Osteoblast (primary cell): ENCODE measurements at places on chromosomes 1 and 21. TPM values are rescaled to one million over a fixed set of nuclear protein-coding genes. Genes with fewer than 3 reads are reported as not detected.

ST6GALNAC3 gene
- under 0.01 TPM in 1 of 2 replicates, not detected in the other for total RNA-seq

POLR3C gene
- total RNA-seq = 54.3 and 63.1 TPM in 2 replicates

LEFTY1 gene
- under 0.01 TPM in 1 of 2 replicates, not detected in the other for total RNA-seq

PPIE gene
- 25.3 and 26.4 TPM in 2 replicates for total RNA-seq

FCMR gene
- total RNA-seq = 0.29 TPM in 1 of 2 replicates, not detected in the other

APOBEC4 gene
- under 0.01 TPM in 1 of 2 replicates, not detected in the other for total RNA-seq

MIXL1 gene
- 0.29 TPM in 1 of 2 replicates, not detected in the other for total RNA-seq

NR1I3 gene
- total RNA-seq = not detected in 2 replicates

GON4L gene
- total RNA-seq = 39.4 and 44.2 TPM in 2 replicates

SLC66A1 gene
- total RNA-seq = 30.9 and 32.6 TPM in 2 replicates

- DNase-seq = no peak
Observed at GRCh38 chr21:39363607-39364555, 15.0 kb upstream of the HMGN1 start.

DNA sequence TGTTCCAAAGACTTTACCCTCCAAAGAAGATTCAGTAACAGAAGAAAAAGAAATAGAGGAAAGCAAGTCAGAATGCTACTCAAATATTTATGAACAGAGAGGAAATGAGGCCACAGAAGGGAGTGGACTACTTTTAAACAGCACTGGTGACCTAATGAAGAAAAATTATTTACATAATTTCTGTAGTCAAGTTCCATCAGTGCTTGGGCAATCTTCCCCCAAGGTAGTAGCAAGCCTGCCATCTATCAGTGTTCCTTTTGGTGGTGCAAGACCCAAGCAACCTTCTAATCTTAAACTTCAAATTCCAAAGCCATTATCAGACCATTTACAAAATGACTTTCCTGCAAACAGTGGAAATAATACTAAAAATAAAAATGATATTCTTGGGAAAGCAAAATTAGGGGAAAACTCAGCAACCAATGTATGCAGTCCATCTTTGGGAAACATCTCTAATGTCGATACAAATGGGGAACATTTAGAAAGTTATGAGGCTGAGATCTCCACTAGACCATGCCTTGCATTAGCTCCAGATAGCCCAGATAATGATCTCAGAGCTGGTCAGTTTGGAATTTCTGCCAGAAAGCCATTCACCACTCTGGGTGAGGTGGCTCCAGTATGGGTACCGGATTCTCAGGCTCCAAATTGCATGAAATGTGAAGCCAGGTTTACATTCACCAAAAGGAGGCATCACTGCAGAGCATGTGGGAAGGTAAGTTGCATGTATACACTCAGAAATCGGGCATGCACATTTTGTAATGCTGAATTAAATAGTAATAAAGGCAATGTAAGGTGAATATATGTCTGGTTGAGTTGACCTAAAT, 97.2 kb downstream of the ZFYVE9 start:
- DNase-seq = no peak

DNA sequence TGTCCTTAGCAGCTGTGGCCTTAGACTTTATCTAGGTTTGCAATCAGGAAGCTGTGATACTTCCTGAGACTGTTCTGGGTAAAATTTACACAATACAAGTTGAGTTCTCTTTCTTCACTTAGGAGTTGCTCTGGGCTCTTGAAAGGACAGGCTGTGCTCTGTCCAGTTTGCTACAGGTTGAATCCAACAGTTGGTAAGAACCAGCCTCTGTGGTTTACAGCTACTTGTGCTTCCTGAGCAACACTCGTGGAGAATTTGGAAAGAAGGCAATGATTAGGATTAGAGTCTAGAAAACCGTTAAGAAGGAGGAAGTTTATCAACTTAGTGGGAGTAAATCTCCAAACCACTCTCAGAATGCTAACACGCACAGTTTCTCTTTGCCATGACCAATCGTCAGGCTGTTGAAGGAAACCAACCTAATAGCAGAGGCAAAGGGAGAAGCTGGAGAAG, 26.8 kb downstream of the GFI1 start:
- DNase-seq = no peak

GRCh38 chr1:92095874-92096273, 15.7 kb downstream of the BTBD8 start:
- DNase-seq = no peak

DNA sequence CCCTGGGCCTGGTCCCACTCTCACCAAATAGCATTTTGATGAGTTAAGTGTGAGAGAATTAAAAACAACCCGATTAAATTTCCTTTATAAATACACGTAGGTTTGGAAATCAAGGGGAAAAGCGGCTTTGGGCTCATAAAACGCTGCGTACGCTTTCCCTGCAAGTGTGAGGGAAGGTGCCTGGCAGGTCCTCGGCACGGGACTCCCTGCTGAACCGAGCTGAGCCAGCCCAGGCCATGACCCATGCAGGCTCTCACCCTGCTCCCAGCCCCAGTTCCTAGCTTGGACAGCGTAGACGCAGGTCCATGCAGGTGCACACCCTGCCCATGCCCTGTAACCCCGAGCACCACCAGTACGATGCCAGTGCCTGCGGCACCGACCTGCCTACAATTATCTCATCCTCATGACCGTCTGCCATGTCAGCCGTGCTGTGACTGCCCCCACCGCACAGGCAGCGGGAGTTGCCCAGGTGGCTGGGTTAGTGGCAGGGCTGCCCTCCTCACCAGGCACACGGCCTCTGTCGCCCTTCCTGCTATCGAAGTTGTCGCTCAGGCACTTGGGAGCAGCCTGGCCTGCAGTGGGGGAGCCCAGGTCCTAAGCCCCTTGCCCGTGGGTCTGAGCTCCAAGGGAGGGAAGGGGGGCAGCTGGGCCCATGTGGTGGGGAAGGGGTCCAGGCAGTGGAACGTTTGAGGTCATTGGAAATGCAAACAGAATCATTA, 41.0 kb upstream of the ACTRT2 start:
- peak; percentile 68 for DNase-seq

DNA sequence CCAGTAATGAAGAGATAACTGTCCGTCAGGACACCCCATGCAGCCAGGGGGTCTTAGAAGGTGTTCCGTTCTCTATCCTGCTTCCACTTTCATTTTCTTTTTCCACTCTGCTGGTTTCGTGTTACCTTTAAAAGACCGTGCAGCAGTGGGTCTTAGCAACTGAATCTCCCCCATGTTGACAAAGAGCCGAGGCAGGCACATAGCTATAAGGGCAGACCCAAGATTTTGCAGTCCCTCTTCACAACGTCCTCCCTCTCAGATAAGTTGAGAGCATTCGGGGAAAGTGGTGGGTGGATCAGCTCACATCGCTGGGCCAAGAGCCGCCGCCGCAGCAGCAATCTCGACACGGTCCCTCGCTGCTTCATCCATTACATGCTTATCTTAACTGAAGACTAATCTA, 355.5 kb downstream of the LMO4 start:
- DNase-seq = no peak

GRCh38 chr21:46185716-46186115, 1.5 kb upstream of the SPATC1L start:
- no peak for DNase-seq

DNA sequence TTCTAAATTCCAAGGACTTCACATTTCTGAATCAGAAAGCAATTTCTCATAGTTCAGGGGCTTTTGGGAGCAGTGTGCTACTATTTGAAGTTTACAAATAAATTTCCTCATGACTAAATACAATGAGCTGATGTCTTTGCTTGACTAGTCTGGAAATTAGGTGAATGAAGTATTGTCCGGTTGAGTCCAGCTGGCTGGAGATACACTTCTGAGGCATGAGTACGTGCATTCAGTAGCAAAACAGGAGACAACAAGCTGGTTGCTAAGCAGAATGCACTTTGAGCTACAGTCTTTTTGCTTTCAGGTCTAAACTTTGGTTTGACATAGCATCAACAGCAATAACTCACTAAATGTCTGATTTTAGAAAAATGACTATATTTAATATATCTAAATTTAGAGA, 27.1 kb downstream of the ZNHIT6 start:
- DNase-seq = no peak

- DNase-seq = peak; percentile 31
Observed at GRCh38 chr1:180946056-180946455, 33.4 kb downstream of the KIAA1614 start.

DNA sequence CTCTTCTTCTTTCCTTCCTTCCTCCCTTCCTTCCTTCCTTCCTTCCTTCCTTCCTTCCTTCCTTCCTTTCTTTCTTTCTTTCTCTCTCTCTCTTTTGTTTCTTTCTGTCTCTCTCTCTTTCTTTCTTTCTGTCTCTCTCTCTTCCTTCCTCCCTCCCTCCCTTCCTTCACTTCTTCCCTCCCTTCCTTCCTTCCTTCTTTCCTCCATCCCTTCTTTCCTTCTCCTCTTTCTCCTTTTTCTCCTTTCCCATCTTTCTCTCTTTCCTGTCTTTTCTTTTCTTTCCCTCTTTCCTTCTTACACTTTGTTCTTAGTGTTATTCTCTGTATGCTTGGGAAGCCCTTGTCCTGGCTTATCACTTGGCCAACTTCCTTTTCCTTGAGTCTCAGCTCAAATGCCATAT, 72.5 kb upstream of the MPC2 start:
- no peak for DNase-seq

- DNase-seq = no peak
Observed at GRCh38 chr1:66705110-66705509, 47.1 kb upstream of the DYNLT5 start.

DNA sequence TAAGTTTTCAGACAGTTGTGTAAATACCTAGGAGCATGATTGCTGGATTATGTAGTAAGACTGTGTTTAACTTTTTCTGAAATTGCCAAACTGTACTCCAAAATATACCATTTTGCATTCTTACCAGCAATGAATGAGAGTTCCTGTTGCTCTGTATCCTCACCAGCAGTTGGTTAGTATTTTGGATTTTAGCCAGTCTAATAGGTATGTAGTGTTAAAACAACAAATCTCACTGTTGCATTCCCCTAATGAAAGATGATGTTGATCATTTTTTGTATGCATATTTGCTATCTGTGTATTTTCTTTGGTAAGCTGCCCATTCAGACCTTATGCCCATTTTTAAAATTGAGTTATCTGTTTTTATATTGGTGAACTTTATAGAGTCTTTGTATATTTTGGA, 89.9 kb downstream of the RASAL2 start:
- no peak for DNase-seq

DNA sequence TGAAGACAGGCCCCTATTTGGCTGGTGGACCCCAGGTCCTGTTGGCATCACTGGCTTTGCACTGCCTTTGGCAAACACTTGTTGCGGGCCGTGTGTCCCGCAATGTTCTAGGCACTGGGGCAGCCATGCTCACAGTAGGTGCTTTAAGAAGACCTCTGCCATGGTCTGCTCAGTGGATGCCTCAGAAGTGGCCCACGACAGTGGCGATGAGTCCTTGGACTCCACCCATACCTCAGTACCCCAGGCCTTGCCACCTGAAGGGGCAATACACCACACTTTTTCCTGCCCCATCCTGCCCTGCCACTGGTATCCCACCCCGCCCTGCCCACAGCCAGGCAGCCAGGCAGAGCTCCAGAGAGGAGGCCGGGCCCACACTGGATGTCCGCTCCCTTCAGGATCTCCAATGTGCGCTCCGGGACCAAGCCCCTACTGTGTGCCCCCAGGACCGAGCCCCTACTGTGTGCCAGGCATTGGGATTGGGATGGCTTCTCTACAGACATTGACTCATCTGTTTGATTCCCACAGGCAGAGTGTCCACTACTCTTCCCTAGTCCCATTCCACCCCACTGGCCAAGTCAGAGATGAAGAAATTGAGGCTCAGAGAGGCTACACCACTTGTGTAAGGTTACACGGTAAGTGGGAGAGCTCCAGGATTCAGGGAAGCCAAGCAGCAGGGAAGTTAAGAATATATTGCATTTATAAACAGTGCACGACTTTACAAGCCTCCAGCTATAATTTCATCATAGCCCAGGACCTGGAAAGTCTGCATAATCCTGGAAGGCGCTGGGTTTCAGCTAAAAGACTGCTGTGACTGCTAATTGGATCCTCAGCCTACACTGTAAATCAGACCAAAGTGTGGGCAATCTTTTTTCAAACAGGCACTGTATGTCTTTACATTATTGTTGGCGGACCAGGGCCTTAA, 101.6 kb downstream of the DMRTB1 start:
- DNase-seq = no peak

GRCh38 chr1:219325368-219325742, 151.7 kb downstream of the LYPLAL1 start:
- no peak for DNase-seq

DNA sequence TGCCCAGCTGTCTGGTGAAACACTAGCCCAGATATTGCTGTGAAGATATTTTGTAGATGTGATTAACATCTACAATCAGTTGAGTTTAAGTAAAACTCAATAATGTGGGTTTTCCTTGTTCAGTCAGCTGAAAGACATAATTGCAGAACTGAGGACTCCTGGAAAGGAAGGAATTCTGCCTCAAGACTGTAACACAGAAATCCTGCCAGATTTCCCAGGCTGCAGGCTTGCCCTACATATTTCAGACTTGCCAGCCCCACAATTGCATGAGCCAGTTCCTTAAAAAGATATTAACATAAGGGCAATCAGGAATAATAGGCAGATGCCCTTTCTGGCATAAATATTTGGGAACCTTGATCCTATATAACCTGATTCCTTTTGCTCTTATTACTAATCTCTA, 14.2 kb upstream of the NIBAN1 start:
- no peak for DNase-seq

DNA sequence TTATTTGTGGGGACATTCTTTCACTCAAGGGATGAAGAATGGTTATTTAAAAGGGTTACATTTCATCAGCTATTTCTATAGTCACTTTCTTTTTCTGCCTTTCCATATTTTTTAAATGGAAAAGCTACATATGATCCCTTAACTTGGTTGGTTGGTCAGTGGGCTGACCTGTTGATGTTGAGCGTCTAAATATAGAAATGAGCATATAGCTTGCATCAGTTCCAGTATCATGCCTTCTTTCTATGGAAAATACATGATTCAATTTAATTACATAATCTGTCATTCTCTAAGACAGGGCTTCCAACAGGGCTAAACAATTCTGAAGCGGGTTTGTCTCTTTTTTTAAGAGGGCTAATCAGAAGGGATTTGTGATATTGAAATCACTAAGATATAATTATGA, 40.6 kb downstream of the TYW3 start:
- DNase-seq = no peak

DNA sequence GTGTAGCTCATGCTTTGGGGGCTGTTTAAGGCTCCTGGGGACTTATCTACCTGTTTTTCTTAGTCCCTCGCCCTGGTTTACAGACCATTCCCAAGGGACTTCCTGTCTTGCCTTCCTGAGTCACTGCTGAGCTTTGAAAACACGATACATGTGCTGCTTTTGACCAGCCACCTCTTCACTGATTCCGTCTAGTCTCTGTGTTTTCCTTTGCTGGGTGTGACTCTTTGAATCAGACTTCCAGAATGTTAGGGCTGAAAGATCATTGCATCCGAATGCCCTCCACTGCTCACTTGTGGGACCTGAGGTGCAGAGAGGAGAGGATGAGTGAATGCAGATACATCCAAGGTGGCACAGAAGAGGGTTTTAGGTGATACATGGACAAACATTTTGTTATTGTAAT, 35.4 kb upstream of the CITED4 start:
- peak; percentile 81 for DNase-seq
